ENCODE measurements at places on chromosomes 6 and 20.

- DNase-seq: no peak
These were observed 136.6 kb downstream of the DTNBP1 start for GRCh38 chr6:15526212-15526701.

- DNase-seq: no peak
These were observed 115.2 kb upstream of the NXT1 start for GRCh38 chr20:23235173-23236027.

- no peak for DNase-seq
These were observed 418.6 kb upstream of the MAN1A1 start for GRCh38 chr6:119768201-119768600.

DNA sequence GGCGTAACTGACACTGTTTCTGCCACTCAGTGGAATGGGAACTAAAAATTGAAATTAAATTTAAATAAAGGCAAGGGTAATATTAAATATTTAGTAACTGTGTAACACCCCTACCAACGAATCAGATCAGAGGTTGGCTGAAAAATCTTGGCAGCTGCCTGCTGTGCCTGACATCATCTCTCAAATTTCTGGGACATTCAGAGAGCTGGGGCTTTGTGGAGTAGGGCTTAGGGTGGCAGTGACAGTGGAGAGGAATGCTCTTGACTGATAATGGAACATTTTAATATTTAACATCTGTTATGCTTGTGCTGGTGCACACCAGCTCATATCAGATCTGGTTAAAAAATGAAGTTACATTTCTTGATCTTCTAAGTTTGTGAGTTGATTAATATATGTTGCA is 62.2 kb downstream of the RFPL4B start:
- no peak for DNase-seq

DNA sequence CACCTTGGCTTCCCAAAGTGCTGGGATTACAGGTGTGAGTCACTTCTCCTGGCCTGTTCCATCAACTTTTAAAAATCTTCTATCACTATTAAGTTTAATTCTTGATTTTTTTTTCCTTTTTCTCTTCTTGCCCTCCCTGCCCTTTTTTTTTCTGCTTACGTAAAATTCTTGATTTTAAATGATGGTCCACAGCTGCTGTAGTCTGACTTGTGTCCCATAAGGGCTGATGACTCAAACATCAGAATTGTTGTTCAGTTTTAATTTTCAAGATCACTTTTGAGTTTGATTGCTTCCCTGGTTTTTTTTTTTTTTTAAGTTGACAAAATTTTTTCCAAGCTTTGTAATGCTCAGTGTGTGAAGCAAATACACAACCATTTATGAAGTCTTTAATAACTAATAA is 61.9 kb downstream of the CBFA2T2 start:
- no peak for DNase-seq

DNA sequence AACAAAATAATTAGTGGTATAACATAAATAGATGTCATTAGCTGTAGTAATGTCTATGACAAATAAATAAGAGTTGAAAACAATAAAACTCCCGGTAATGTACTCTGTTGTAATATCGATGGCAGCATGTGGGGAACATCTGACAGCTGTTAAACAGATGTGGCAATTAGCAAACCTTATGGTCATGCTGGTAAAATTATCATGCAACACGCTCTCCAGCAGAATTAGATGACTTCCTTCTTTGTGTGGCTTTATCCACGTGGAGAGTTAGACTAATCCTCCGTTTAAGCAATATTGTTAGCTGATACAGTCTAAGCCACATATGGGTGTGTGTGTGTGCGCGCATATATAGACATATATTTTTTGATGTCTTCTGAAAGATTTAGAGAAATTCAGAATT is 77.7 kb upstream of the ZFP64 start:
- no peak for DNase-seq

- DNase-seq: no peak
These were observed 17.0 kb upstream of the MRS2 start for GRCh38 chr6:24385536-24386269.

DNA sequence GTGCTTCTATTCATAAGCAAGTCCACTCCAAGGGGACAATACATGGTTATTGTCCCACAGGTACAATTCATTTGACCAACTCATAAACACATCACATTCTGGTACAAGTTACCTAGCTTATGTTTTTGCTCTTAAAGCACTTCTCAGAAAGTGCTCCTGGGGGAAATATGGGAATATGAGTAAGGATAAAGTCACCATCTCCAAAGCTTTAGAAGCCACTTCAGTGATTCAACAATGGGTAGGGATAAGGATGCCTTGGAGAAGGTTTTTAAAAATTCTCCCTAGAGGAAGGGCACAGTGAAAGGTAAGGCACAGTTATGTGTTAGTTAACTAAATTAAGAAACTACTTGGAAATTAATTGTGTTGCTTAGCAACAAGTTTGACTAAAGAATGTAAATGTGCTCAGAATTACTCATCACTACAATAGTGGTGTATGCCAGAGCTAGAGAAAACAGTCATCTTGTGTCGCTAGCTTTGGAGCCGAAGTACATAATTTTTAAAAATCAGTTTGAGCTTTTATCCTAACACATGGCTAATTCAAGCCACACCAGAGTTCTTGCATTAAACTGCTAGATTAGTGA is 39.5 kb upstream of the LAMP5 start:
- DNase-seq: no peak

GRCh38 chr6:41591859-41592502 is 45.8 kb downstream of the FOXP4 start:
- DNase-seq: peak; percentile 57

GRCh38 chr6:119234457-119234856 is 115.1 kb downstream of the MAN1A1 start:
- no peak for DNase-seq

DNA sequence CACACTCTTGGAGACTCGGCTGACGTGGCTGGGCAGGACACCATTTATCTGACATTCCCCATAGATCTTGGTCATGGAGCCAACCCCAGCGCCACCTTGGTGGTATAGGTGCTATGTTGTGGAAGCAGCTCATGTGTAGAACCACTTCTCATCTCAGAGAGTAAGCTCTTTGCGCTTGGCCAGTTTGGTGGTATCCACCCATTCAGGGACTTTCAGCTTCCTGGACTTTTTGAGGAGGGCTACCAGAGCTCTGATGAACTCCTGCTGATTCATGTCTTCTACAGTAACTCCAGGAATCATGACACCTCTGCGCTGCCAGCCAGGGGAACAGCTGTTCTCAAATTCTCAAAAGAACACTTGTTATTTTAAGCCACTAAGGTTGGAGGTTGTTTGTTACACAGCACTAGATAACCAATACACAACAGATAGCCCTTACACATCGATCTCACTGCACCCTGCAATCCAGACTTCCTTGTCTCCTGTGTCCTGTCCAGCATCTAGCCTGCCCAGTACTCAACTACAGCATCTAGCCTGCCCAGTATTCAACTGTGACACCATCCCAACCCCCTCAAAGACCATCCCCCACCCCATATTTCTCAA is 86.0 kb upstream of the SLC22A16 start:
- no peak for DNase-seq

GRCh38 chr6:85580118-85580877 is 13.4 kb downstream of the SNX14 start:
- DNase-seq: no peak

GRCh38 chr6:144159742-144160141 is 9.4 kb downstream of the STX11 start:
- DNase-seq: no peak

DNA sequence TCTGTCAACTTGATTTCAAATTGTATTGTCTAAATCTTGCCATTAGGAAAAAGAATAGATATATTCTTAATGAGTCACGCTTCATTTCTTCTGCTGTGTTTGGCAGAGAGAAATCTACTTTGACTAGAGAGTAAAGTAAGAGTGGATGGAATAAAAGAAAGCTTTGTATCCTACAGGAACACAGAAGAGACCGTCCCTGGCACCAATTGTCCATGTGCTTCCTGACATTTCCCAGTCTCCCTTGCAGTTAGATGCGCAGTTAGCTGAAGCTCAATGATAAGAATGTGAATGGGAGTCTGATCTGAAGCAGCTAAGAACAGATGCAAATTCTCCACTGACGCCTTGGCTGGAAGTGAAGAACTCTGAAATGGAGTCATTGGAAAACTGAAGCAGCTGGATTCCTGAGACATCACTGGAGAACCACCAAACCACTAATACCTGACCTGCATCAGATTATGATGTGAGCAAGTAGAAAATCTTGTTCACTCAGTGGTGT is 528.2 kb upstream of the MARCKS start:
- DNase-seq: no peak

GRCh38 chr20:24273251-24273650 is 196.2 kb upstream of the SYNDIG1 start:
- no peak for DNase-seq

- DNase-seq: no peak
These were observed 8.0 kb downstream of the DACT2 start for GRCh38 chr6:168311410-168312124.

GRCh38 chr6:89862698-89863097 is 31.6 kb upstream of the GJA10 start:
- no peak for DNase-seq

DNA sequence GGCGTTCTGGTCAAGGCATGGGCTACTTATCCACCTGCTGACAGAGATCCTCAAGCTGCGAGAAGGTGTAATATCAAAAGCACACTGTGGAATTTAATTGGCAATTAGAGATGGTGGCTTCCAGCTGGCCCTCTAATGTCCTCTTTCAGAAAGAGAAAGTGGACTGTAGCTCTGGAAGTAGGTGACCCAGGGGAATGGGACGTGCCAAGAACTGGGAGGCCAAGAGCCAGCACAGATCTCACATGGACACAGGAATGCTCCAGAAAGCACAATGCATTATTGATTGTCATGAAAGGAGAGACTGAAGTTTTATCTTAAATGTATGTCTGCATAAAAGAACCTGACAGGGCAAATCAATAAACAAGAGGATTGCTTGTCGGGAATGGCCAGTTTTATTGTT is 198.6 kb upstream of the CDH4 start:
- DNase-seq: no peak

GRCh38 chr6:21990577-21990976 is 306.3 kb downstream of the PRL start:
- DNase-seq: no peak

GRCh38 chr6:36028877-36029324 is 1.3 kb downstream of the MAPK14 start:
- DNase-seq: peak; percentile 28

DNA sequence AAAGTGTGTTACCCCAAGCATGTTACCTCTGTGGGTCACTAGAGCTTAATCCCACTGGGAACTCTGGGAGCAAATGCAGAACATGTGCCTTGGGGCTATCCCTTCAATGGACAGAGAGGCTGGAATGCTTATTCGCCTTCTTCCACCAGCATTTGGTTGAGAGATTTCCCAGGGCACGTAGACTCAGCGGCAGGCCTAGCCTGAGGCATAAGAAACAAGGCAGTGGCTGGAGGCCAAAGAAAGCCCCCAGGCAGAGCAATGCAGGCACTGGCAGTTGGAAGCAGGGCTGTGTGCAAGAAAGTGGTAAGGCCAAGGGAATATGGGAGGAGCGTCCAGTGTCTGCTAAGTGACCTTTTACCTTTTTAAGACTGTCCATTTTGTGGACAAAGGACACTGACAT is 114.0 kb upstream of the FLRT3 start:
- no peak for DNase-seq

DNA sequence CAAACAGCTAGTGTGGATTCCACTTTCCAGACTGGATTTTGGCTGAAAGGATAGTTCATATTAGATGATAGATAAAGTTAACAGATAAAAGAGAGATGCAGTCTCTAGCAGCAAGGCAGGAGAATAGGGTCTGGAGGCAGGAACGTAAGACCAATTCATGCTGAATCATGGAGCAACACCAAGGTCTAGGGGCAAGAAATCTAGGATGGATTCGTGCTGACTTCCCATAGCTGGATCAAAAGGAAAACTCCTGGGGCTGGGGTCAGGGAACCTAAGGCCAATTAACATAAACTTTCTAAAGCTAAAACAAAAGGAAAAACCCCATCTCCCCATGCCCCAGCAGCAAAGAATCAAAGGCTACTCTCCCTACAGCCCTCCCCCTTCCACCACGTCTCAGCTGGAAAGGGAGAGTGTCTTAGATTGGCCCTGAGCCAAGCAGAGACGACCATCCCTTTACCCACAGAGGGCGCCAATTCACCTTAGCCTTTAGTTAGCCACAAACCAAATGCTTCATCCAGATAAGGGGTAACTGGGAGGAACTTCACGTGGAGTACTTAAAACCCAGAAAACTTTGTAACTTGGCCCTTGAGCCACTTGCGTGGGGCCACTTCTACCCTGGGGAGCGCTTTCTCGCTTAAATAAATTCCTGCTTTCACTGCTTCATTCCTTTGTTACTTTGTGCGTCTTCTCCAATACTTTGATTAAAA is 7.6 kb downstream of the TREM1 start:
- DNase-seq: peak; percentile 39

DNA sequence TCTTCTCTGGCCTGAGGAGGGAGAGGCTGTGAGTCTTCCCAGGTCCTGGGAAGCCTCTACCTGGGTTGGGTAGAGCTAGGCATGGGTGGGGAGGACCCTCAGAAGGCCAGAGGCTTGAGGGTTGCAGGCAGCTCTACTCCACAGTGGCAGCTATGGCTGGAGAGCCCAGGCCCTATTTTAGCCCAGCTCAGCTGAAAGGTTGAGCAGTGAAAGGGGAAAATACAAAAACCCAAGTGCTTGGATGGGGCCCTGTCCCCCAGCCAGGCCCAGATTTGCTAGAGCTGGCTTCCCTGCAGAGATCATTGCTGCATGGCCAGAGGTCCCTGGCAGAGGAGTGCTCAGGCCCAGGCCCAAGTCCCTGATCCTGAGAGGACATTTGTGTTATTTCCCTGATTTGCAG is 45.7 kb downstream of the SUN5 start:
- no peak for DNase-seq

DNA sequence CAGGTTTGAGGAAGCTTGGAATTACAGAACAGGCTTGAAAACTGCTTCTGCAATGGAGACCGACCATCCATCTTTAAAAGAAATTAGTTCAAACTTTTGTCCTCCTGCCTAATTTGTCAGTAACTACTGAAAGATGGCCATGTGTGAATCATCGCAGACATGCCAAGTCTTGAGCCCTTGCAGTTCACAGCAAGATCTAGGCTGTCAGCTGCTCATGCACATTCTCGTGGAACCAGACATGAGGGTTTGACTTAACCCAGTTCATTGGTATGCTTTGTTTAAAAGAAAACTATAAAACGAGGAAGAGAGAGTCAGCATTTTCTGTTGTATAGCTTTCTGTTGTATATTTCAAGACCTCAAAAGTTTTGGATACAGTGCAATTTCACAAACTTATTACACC is 74.0 kb upstream of the SAMD5 start:
- DNase-seq: no peak

GRCh38 chr20:37342231-37343177 is 3.4 kb upstream of the SRC start:
- no peak for DNase-seq

All from stimulated activated CD8-positive, alpha-beta memory T cell treated with anti-CD3 and anti-CD28 coated beads, Interleukin-4, amount 100 ng/mL, for 1 hour (primary cell).